Omental fat pad (tissue), 4 donors: ENCODE measurements at places on chromosomes 4 and X.

DNA sequence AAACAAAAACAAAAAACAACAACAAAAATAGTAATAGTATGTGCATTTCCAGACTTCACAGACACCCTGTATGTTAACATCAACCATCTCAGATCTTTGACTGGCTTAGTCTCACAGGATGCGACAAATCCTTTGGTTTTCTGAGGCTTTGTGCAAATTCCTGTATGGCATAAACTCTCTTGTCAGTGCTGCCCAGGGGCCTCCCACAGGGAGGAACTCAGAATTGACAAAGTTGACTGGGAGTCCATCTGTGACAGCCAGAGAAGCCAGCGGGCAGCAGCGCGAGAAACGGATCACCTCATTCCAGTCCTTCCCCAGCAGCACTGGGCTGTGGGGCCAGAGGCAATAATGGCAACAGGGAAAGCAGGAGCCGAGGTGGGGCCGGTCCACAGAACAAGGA is 19.1 kb upstream of the DDX3X start:
- no peak for DNase-seq

GRCh38 chr4:100314057-100314456 is 123.8 kb upstream of the DDIT4L start:
- DNase-seq, result no peak

DNA sequence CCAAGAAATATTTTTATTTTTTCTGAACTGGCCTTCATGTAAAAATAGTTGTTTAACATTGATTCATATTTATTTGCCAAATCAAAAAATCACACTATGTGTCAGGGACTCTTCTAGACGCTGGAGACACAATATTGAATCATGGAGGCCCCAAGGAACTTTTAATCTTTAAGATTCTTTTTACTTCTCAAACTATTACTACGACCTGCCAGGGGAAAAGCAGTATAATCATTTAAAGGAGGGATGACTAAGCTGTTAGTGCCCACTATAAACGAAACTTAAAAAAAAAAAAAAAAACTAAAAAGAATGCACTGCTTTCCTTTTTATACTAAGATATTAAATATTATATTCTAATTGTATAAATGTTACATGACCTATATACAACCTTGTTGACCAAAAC is 84.7 kb downstream of the PPA2 start:
- DNase-seq, result no peak

DNA sequence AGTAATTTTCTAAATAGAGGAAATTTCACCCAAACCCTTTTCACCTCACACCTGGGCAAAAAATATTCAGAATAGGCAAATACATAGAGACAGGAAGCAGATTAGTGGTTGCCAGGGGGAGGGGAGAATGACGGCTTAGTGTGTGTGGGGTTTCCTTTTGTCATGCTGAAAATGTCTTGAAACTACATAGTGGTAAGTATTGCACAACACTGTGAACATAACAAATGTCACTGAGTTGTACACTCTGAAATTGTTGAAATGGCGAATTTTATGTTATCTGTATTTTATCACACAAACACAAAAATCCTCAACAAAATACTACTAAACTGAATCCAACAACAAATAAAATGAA is 60.7 kb upstream of the PLAC1 start:
- no peak for DNase-seq

DNA sequence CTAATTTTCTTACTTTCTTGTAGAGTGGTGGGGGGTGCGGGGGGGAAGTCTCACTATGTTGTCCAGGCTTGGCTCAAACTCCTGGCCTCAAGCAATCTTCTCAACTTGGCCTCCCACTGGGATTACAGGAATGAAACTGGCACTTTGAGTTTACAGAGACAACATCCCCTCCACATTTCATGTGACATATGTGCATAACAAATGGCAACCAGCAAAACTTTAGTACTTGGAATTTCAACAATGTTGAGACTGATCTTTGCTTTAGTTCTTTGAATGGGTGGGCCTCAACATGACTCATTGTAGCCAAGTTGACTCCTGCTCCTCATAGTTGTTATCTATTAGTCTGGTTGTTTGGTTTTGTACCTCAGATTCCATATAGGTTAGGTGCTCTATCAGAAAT is 11.4 kb upstream of the FMR1 start:
- DNase-seq, result no peak

- DNase-seq, result no peak
These were observed 1685.9 kb upstream of the TENM3 start for GRCh38 chr4:180557348-180557747.

- DNase-seq, result no peak
These were observed 99.9 kb upstream of the MAOA start for GRCh38 chrX:43556207-43556606.
